ENCODE measurements at places on chromosomes 13 and 19.

DNA sequence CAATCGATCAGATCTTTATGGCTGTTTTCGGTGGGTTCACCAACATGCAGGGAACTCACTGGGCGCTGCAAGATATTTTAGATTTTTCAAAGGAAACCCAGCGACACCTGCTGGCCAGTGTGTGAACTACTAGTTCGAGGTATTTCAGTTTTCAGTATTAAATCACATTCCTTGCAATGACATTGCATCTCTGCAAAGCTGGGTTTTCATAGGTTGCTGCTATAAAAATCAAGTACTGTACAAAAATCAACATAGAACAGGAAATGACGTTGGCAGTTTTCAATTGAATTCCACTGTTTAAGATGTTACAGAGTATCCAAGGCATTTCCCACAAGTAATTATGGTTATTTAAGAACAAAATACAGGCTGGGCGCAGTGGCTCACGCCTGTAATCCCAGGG is 17.6 kb downstream of the LIG1 start:
- DNase-seq = peak; percentile 33

- DNase-seq = peak; percentile 15
Measured at GRCh38 chr13:24618011-24618955, 61.9 kb upstream of the ATP12A start.

DNA sequence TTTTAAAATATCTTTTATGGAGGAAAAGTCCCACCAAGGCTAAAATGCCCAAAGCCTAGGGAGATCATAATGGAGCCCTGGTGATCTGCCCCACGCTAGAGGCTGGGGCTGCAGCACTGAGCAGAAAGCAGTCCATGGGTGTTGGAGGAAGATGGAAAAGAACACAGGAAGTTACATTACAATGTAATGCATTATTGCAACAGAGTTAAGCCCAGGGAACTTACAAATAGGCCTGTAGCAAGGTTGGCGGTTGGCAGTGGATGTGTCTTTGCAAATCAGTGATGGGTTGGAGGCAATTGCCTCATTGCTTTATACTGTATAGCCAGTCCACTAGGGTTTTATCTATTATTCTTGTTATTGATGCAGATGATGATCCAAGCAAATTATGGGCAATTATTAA is 399.9 kb downstream of the NDFIP2 start:
- DNase-seq = no peak

- no peak for DNase-seq
Measured at GRCh38 chr13:75764926-75765310, 128.8 kb downstream of the LMO7 start.

- no peak for DNase-seq
Measured at GRCh38 chr13:42973581-42973980, 18.5 kb downstream of the EPSTI1 start.

- DNase-seq = no peak
Measured at GRCh38 chr13:79725841-79726240, 244.9 kb downstream of the NDFIP2 start.

GRCh38 chr19:17834350-17835181 is 13.2 kb downstream of the JAK3 start:
- DNase-seq = no peak

- DNase-seq = no peak
Measured at GRCh38 chr19:18397242-18398202, at the start of gene LRRC25. Gene LRRC25, minus strand, starts transcription at chr19:18397622. Its CDS starts 659 bp downstream, at chr19:18396963.

GRCh38 chr13:71922194-71922593 is 55.2 kb upstream of the DACH1 start:
- DNase-seq = no peak

GRCh38 chr13:20945952-20946383 is 43.4 kb upstream of the XPO4 start:
- DNase-seq = no peak

GRCh38 chr19:29690842-29691241 is 24.2 kb downstream of the C19orf12 start:
- no peak for DNase-seq

DNA sequence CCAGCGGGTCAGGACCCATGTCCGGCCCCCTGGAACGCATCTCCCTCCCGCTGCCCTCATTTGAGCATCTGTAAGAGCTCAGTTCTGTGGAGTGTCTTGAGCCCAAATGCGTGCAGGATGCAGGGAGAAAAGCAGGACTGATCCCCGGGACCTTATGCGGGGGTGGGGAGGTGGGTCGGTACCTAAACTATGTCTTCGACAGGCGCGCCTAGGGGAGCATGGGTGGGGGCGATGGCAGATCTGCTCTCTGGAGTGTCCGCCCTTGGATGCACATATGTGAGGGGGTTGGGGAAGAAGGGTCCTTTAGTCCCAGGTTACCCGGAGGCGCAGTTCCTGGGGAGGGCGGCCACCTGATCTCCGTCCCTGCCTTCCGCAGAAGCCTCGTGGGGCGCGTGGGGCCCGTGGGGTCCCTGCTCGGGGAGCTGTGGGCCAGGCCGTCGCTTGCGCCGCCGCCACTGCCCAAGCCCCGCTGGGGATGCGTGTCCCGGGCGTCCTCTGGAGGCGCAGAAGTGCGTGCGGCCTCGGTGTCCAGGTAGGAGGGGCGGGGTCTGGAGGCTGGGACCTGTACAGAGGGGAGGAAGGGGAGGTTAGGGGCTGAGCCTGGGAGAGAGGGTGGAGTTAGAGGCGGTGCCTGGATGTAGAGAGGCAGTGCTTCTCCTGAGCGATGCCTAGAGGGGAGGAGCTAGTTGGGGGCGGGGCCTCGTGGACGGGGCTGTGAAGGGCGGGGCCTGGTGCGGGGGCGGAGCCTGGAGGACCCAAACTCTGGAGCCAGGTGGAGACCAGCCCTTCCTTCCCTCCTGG is 2.9 kb downstream of the CILP2 start:
- peak; percentile 59 for DNase-seq

- no peak for DNase-seq
Measured at GRCh38 chr13:21673789-21674489, 3.1 kb downstream of the FGF9 start.

- DNase-seq = no peak
Measured at GRCh38 chr19:35666251-35666913, at the start of gene UPK1A. Gene UPK1A, plus strand, starts transcription at chr19:35666517. Its CDS starts 296 bp downstream, at chr19:35666813.

DNA sequence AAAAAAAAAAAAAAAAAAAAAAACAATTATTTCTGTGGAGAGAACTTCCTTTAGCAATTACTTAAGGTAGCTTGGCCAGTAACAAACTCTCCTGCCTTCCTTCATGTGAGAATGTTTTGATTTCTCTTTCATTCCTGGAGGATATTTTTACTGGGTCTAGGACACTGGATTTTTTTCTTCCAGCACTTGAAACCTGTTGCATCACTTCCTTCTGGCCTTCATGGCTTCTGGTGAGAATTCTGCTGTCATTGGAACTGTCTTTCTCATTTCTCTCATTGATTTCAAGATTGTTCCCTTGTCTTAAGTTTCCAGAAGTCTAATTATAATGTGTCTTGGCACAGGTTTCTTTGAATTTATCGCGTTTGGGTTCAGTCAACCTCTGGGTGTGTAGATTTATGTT is 19.3 kb upstream of the RAB20 start:
- DNase-seq = no peak

DNA sequence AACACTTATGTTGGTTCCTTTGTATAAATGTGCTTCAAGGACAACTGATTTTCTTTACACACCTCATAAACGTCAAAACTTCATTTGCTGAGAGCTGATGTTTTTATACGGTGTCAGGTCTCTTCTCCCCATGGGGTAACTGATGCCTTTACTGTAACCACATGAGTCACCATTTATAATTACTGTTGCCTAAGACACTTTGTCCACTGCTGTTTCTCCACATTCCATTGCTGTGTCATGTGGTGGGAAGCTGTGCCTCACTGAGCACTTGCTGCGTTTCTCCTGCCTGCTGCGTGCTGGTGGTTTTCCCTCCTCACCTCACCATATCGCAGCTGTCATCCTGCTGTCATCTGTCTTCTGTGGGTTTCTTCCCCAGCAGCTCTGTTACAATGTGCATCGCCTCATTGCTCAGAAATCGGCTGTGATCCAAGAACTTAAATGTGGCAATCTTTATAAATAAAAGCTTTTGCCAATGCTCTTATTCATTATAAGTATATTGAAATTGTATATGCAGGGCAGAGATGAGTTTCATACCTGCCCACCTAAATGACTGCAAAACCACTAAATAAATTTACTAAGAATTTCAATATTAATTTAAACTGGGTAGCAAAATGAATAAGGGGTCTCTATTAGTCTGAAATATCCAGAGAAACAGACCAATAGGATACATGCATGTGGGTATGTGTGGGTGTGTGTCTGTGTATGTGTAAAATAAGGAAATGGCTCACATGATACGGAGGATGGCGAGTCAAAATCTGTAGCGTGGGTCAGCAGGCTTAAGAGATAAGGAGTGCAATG is 547.0 kb upstream of the SLITRK5 start:
- no peak for DNase-seq

GRCh38 chr13:109243311-109243951 is 543.0 kb downstream of the IRS2 start:
- no peak for DNase-seq

- no peak for DNase-seq
Measured at GRCh38 chr13:105463011-105463501, 1072.4 kb downstream of the EFNB2 start.

DNA sequence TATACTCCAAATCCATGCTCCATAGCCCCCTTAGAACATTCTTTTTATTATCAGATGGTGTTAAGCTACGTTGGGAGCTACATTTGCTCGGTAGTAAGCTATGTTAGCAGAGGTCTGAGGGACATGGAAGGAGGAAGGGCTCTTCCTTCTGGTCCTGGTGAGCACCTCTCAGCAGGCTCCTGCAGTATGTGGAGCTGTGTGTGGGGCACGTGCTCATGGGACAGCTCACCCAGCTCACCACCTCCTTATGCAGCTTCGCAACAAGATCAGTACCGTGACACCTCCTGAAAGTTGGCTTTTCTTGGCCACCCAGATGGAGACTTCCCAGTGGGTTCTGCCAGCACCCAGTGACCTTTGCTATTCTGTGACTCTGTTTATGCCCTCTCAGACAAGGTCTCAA is 400.5 kb upstream of the SLC10A2 start:
- DNase-seq = no peak

GRCh38 chr13:41588899-41589298 is 131.5 kb downstream of the RGCC start:
- peak; percentile 7 for DNase-seq

DNA sequence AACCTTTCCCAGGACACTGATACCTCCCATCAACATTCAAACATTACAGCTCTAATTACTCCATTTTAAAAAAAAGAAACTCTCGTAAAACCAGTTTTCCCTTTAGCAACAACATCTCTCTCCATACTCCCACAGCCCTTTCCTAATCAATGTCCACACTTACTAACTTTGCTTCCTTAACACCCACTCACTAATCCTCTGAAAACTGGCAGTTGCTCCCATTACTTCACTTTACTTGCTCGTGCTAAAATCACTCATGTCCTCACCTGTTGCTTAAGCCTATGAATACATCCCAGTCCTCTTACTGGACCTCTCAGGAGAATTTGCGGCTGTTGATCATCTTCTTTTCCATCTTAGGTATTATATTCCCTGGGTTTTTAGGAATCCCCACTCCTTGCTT is 44.8 kb downstream of the RBM26 start:
- no peak for DNase-seq

DNA sequence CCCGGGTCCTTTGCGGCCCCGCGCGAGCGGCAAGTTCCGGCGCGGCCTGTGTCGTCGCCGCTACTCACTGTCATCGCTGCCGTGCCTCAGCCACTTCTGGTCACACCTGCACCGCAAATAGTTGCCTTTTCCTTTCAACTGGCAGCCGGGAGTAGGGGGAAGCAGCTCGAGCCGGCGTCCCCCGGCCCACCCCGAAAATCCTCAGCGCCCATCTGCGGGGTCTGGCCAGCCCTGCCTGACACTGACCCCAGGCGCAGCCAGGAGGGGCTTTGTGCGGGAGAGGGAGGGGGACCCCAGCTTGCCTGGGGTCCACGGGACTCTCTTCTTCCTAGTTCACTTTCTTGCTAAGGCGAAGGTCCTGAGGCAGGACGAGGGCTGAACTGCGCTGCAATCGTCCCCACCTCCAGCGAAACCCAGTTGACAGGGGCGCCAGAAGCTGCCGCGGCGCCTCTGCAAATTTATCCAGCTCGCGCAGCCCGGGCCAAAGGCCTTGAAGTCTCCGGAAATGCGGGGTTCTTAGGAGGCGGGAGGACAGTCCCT is 1.7 kb downstream of the PDX1 start:
- DNase-seq = no peak

DNA sequence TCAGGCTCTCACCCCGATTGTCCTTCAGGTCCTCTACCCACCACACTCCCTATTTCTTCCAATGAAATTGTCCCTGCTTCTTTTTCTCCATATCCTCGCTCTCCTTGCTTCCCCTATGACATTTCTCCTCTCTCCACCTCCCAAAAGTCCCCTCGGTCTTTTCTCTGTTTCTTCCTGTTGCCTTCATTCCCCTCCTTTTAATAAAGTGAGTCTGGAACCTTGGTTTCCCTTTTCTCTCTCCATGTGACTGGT is 676 bp upstream of the ZNF574 start:
- DNase-seq = no peak

DNA sequence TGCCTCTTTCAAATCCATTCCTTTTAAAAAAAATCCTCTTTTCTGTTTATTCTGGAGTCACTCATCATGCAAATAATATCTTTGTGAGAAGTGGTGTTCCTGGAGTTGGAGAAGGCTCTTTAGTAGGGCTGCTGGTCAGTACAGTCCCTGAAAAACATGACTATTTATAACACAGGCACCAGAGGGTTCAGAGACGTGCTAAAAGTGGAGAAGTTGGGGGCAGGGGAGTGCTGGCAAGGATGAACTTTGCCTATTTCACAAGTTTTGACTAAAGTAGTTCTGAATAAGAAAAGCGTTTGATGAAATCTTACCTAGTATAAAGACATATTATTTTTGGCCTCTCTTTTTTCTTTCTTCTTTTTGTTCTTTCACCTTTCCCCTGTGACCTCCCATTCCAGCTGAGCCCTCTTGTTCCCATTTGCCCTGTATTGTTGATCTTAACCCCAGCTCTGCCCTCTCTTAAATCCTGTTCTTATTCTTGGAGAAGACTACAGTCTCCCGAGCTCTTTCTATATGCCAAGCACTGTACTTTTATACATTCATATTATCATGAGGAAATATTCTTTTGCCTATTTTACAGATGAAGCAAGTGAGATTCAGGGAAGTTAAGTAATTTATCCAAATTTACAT is 129.1 kb downstream of the TM9SF2 start:
- no peak for DNase-seq

Measured in stimulated activated CD4-positive, alpha-beta T cell treated with anti-CD3 and anti-CD28 coated beads, TNF-alpha, amount 100 ng/mL, for 4 hours (primary cell).